ENCODE measurements at places on chromosomes 1 and 21.

- no peak for DNase-seq
Measured at GRCh38 chr1:79899914-79900313, 893.4 kb upstream of the ADGRL4 start.

- DNase-seq = no peak
Measured at GRCh38 chr21:38796424-38796823, 9.3 kb upstream of the ETS2 start.

- DNase-seq = no peak
Measured at GRCh38 chr1:245987219-245987545, 519.9 kb downstream of the SMYD3 start.

- DNase-seq = no peak
Measured at GRCh38 chr1:39158327-39159086, 46.0 kb upstream of the MACF1 start.

DNA sequence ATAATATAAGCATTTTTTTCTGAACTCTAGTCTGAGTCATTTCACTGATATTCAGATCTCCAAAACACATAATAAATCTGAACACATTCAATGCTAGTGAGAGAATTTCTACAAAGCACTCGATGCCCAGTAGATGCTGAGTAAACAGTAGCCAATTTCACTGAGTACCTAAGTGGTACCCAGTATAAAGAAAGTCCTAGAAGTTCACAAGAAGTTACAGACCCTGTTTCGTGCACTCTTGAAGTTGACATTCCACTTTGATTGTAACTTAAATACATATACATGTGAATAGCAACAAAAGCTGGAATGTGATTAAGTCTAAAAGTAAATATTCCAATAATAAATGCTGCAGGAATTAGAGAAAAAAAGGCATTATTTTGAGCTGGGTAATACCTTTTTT, 33.2 kb upstream of the RGS2 start:
- no peak for DNase-seq

GRCh38 chr1:173095632-173096031, 44.9 kb upstream of the TNFSF18 start:
- DNase-seq = no peak

GRCh38 chr1:245197121-245197520, 42.3 kb downstream of the KIF26B start:
- DNase-seq = no peak

GRCh38 chr1:165882168-165882837, 54.9 kb downstream of the UCK2 start:
- DNase-seq = no peak

DNA sequence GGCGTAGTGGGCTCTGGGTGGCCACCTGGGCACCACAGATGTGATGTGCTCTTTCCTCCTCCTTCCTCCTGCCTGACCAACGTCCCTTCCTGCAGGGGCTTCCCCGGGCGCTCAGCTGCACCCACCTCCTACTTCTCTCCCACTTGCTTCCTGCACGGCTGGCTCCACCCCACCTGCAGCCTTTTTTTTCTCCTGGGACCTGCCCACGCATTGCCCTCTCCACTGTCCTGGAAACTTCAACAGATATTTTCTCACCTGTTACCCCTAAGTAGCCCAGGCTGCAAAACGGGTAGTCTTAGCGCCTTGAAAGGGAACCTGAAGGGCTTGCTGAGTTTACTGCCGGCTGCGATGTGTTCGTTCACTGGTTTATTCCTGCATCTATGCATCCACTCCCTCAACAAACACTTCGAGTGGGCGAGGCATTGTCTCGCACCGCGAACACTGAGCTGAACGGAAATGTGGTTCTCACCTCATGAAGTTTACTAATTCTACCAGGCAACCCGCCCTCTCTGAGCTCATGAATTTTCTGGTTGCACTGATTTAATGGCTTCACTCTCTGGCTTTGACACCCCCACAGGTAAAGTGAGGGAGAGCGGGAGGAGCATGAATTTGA, 23.6 kb downstream of the ZBTB18 start:
- peak; percentile 7 for DNase-seq

DNA sequence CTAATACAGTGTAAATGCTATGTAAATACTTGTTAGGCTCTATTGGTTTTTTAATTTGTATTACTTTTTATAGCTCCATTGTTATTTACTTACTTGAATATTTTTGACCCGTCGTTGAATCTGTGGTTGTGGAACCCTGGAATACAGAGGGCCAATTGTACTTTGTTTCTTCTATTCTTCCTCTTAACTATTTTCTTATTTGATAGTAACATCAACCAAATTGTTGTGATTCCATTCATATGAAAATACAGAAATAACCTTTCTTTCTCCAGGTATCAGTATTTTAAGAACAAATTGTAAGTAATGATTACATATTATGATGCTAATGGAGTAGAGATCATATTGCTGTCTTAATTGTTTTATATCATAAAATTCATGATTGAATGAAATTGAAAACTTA, 73.7 kb downstream of the FNBP1L start:
- no peak for DNase-seq

DNA sequence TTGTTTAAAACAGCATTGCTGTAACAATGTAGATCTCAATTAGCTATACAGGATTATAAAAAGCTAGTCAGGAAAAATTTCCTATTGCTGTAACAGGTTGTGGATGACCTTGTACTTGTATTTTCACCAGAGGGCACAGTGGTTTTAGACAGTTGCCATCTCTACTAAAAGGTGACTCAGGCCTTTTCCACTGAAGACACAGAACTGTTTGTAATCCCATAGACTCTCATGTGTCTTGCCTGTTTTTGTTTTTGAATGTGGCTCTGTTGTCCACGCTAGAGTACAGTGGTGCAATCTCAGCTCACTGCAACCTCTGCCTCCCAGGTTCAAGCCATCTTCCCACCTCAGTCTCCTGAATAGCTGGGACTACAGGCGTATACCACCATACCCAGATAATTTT, 5.9 kb downstream of the MTFR1L start:
- no peak for DNase-seq

DNA sequence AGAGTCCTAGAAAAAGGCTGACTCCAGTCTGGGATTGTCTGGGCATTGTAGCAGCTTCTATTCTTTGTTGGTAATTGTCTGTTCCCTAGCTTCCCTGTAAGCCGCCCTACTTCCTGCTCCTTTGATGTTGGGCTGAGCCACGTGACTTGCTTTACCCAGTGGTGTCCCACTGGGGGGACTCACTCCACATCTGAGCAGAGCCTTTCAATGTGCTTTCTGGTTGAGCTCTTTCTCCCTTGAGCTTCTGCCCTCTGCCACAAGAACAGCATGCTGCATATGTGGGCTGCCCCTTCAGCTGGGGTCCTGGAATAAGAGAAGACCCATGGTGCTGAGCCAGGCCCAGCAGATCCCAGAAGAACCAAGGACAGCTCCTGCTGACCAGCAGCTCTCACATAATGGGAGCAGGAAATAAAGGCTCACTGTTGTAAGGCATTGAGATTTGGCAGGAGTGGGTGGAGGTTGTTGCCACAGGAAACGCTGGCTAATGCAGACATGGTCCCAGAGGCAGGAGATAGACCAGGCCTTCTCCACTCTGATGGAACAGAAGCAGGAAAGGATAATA, 276.3 kb upstream of the GJB5 start:
- no peak for DNase-seq

- DNase-seq = no peak
Measured at GRCh38 chr1:215844266-215844665, 277.2 kb downstream of the KCTD3 start.

- DNase-seq = no peak
Measured at GRCh38 chr1:91746728-91747338, 139.1 kb downstream of the TGFBR3 start.

GRCh38 chr1:37259019-37259418, 215.4 kb upstream of the ZC3H12A start:
- DNase-seq = no peak

DNA sequence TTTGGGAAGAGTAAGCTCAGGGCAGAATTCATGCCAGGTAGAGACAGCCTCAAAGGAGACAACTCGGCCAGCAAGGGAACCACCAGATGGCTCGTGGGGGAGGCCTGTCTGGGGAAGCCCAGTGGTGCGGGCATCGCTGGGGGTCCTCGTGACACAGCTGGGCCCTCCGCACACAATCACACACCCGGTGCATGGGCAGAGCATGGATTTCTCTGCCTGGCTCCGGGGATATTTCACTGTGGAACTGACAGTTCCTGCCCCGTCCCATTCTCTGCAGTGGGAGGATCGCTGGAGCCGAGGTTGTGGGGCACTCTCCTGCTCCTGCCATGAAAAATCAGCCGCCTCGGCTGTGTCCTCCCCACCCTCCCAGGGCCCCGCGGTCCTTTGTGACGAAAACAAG, 108.0 kb downstream of the CRYAA start:
- no peak for DNase-seq

GRCh38 chr1:22262583-22262982, 119.7 kb upstream of the WNT4 start:
- no peak for DNase-seq

DNA sequence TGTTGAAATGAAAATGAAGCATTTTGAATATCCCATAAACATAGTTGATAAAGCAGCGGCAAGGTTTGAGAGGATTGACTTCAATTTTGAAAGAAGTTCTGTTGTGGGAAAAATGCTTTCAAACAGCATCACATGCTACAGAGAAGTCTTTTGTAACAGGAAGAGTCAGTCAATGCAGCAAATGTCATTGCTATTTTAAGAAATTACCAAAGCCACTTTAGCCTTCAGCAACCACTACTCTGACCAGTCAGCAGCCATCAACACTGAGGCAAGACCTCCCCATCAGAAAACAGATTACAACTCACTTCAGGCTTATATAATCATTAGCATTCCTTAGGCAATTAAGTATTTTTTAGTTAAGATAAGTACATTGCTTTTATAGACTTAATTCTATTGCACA, 33.8 kb upstream of the FCRL3 start:
- no peak for DNase-seq

GRCh38 chr1:246377625-246378153, 129.4 kb downstream of the SMYD3 start:
- no peak for DNase-seq

- DNase-seq = no peak
Measured at GRCh38 chr1:24632832-24633175, 10.3 kb upstream of the SRRM1 start.

DNA sequence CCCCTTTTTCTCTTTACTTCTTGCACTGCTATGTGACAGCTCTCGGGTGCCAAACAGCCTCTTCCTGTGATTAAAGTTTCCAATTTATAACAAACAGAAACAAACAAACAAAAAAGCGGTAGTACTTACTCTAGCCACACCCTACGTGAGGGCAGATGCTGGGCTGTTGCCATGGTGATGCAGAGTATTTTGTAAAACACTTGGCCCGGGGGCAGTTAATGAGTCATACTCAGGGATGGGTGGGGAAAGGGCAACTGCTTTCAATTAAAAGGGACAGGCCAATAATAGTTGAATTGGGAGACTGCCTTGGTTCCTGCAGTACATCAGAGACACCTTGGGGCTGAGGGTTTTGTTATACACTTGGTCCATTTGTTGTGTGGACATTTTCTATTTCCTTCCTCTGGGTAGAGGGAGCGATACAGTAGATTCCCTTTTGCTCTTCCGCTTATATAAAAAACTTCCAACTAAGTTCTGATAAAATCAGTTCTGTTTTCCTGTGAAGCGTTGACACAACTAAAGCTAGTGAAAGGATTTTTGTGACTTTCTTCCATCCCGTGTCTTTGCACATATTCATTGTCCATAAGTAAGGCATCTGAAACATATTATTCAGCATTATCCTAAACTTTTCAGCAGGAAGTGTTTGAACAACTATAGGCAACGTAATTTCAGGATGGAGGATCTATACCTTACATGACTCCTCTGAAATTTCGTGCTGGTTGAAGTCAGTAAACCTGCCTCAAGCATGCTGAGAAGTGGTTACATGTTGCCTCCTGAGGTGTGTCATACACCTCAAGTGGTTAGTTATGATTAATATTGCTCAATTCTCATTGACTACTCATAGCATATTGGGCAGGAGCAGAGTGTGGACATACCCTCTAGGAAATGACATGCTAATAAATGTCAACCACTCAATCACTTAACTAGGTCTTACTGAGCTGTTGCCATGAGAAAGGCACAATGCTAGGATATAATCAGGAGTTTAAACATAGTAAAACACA, 36.7 kb upstream of the THEM4 start:
- peak; percentile 35 for DNase-seq

DNA sequence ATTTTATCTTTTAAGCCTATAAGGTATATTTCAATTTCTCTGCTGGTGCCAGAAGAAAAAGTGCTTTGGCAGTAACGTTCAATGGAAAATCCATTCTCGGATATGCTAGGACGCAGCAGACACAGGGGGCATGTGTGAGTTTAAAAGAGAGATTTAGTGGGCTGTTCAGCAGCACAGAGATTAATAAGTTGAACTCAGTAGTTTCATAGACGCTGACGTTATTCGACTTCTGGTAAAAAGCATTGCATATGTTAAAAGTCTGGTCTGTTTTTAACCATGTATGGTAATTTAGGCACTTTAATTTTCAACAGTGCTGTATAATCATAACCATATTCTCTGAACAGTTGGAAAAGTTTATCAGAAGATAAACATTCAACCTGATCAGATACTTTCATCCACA, 99.6 kb downstream of the ATP6V1G3 start:
- DNase-seq = no peak

GRCh38 chr1:35915693-35916092, 15.2 kb upstream of the AGO3 start:
- DNase-seq = no peak

- no peak for DNase-seq
Measured at GRCh38 chr1:13730291-13730690, 30.3 kb downstream of the PRDM2 start.

DNA sequence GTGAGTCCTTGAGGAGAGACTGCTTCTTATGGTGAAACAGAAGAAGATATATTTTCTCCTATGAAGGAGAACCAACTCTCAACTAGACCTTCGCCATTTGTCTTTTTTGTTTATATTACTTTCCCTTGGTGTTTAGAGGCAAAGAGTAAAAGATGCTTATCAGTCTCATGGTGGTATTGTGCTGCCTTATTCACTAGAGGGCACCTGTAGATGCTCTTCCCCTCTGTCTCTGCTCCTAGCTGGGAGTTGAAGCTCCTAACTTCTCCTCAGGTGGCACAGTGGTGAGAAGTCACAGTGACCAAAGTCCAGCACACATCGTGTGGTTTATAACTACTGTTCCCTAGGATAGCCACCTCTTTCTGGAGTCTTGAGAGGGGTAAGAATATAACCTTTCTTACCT, 1359.6 kb downstream of the PLA2G4A start:
- DNase-seq = no peak

GRCh38 chr1:225539069-225539468, 111.2 kb upstream of the LBR start:
- DNase-seq = no peak

- DNase-seq = no peak
Measured at GRCh38 chr1:97137862-97138514, 416.4 kb downstream of the PTBP2 start.
